ENCODE measurements at places on chromosomes 6 and 20. TPM values are rescaled to one million over a fixed set of nuclear protein-coding genes. Genes with fewer than 3 reads are reported as not detected.

PLTP gene
- 48.5 TPM for total RNA-seq

RSPO4 gene
- not detected for total RNA-seq

CDH4 gene
- 1.1 TPM for total RNA-seq

TMEM170B gene
- total RNA-seq: 5.1 TPM

SMIM13 gene
- 22.7 TPM for total RNA-seq

LY86 gene
- not detected for total RNA-seq

LST1 gene
- not detected for total RNA-seq

PPP1R16B gene
- total RNA-seq: not detected

NRSN1 gene
- not detected for total RNA-seq

PRDM13 gene
- total RNA-seq: not detected

RTF2 gene
- 79.3 TPM for total RNA-seq

SPEF1 gene
- not detected for total RNA-seq

UST gene
- total RNA-seq: 18.1 TPM

PMEPA1 gene
- 163 TPM for total RNA-seq

WFDC5 gene
- total RNA-seq: not detected

BMP5 gene
- not detected for total RNA-seq

SLC24A3 gene
- total RNA-seq: not detected

TRERF1 gene
- total RNA-seq: 3.3 TPM

POPDC3 gene
- total RNA-seq: 3.4 TPM

DSN1 gene
- total RNA-seq: 14.9 TPM

SAPCD1 gene
- 2.4 TPM for total RNA-seq

RHAG gene
- total RNA-seq: not detected

OR2J3 gene
- total RNA-seq: not detected

All from chondrocyte (in vitro differentiated cells).